ENCODE measurements at places on chromosomes 3 and 15.

- no peak for DNase-seq
Measured at GRCh38 chr15:45640616-45641015, 5.8 kb downstream of the SQOR start.

DNA sequence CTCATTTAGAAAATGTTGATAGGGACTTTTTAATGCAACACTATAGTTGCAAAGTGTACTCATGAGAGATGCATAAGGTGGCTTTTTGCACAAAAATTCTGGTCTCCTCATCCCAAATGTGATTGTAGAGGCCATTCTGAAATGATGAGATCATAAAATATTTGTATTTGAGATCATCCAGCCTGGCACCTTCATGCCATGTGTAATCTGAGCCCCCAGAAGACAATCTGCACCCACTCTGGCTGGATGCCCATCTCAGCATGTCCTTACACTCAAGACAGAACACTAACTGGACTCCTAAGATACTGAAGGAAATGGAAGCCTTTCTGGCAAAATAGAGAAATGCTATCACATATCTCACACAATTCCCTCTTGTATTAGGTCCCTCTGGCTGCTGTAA is 49.2 kb downstream of the SLC7A14 start:
- DNase-seq = no peak

GRCh38 chr15:74368121-74368520 is 675 bp upstream of the CYP11A1 start:
- DNase-seq = no peak

DNA sequence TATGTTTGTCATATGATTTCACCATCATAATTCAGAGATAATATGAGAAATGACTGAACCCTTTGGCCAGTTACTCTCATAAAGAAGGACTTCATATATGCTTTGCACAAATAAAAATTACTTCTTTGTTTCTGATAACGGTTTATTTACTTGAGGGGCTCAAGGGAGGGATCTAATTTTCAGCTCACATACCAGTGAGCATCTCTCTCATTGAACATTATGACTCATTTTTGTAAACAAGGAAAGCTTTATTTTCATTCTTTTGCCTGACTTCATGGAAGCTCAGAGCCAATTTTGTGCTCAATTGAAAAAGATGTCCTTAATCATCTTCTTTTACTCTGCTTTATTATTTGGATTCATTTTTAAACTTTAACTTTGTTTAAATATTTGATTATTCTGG is 5.8 kb downstream of the NLGN1 start:
- no peak for DNase-seq

DNA sequence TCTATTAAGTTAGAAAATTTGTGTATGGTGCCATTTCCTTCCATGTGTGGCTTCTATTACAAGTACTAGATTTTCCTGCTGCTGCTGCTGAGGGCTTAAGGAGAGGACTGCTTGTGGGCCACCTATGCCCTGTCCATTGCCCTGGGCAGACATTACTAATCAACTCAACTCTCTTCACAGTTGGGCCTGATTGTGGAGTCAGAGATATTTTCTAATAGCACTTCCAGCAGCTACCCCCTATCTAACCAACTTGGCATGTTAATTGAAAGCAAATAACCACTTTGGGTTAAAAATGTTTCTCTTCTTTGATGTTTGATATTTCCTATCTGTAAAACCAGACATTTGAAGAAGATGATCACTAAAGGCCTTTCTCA is 242.0 kb downstream of the EDEM1 start:
- no peak for DNase-seq

- peak; percentile 31 for DNase-seq
Measured at GRCh38 chr3:170033489-170033888, 4.3 kb upstream of the GPR160 start.

DNA sequence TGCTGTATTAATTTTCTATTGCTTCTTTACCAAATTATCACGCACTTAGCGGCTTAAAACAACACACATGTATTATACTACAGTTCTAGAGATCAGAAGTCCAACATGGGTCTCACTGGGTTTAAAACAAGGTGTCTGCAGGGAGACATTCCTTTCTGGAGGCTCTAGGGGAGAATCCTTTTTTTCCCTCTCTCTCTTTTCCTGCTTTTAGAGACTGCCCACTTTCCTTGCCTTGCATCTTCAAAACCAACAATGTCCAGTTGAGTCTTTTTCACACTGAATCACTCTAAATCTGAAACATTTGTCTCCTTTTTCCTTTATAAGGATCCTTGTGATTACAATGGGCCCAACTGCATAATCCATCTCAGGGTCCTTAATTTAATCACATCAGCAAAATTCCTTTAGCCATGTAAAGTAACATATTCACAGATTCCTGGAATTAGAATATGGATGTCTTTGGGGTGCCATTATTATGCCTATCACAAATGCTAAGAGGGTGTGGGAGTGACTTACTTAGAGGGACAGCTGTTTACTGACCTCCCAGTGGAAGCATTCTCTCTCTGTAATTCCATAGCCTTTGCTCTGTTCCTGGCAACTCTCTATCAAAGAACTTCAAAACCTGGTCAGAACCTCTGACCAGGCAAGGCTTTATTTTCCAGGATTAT is 21.8 kb downstream of the CD200 start:
- no peak for DNase-seq

DNA sequence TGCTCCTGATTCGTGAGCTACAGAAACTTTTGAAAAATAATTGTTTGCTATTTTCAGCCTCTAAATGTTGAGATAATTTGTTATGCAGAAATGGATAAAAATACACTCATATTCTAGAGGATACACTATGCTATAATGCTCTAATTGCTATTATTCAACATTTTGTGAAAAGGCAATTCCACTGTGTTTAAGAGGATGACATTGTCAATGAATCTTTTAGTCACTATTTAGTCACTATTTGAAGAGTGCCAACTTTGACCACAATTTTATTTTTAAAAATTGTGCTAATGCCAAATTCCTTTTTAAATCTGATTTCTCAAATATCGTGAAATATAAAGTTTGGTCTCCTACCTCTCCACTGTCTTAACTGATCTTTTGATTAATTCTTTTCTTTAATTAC is 604.9 kb upstream of the KCNMB2 start:
- DNase-seq = no peak

- DNase-seq = no peak
Measured at GRCh38 chr3:99131876-99132275, 230.4 kb upstream of the DCBLD2 start.

- no peak for DNase-seq
Measured at GRCh38 chr3:152054315-152054714, 180.9 kb downstream of the SUCNR1 start.

GRCh38 chr3:20935791-20936190 is 749.8 kb upstream of the SGO1 start:
- no peak for DNase-seq

GRCh38 chr3:150248888-150249681 is 159.0 kb upstream of the TSC22D2 start:
- DNase-seq = no peak

DNA sequence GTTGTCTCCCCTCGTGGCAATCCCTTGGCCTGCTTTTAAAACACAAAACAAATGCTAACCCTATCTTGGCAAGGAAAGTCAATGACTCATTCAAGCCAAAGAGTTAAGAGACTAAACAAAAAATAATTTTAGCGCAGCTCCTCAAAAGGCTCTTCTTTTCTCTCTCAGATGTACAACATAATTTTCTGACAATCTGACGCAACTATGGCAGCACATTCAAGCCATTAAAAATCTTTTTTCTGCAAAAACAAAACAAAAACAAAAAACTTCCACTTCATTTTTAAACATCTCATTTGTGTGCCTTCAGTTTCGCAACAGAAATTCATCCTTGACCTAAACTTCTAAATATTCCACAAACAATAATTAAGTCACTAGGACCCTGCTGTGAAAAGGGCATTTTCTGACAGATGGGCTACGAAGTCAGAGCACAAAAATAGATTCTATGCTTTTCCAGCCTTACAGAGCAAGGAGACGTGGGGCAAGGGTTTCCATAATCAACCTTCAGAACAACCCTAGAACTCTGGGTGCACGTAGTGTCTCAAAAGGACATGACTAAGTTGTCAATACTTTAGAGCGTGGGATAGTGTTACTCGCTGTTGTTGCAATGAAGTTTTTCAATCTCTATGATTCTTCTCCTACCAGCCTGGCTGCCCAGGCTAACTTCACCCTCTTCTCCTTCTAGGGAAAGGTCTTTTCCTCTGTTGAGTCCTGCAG is 84.3 kb downstream of the MB21D2 start:
- DNase-seq = no peak

DNA sequence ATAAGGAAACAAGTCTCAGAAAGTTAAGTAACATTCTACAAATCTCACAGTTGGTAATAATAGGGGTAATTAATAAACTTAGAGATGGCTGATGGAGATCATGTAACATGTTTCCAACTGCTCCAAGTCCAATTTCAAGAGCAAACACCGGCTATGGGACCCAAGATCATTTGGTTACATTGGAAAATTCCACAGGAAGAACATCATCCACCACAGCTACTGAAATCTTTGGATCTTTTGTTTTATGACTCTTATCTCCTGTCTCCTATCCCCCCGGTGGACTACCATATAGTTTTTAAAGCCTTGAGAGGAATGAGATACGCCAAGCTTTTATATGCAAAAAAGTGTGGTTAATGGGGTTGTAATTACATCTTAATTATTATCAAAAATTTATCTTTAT is 216.1 kb downstream of the WNT5A start:
- no peak for DNase-seq

DNA sequence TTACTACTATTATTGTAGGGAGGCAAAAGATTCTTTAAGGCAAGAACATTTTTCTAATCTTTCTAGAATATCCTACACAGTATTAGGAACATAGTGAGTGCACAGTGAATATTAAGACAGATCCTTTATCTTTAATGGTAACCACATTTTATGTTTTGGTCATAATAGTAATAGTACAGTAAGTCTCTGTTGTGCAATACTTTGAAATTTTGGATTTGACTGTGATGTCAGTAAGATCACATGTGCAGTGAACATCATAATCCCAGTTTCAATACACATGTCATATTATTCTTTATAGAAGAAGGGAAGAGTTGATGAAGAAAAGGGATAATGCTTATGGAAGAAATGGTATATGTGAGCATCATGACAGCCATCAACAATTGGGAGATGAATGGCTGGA is 10.7 kb downstream of the STT3B start:
- no peak for DNase-seq

DNA sequence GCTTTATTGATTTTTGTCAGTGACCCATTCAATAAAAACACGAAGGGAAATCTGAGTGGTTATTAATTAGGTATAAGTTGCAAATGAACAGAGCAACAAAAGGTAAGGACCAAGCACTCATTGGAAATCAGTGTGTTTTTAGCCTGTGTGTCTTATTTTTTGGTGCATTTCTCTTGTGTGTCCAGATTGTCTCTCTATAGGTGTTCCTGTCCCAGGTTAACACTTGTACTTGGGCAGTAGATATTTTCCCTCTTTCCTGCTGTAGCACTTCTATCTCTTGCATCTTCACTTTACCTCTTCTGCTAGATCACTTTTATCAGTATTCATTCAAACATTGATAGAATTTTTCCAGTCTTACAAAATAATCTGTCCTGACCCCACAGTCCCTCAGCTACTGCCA is 37.0 kb downstream of the MAPK6 start:
- DNase-seq = no peak

DNA sequence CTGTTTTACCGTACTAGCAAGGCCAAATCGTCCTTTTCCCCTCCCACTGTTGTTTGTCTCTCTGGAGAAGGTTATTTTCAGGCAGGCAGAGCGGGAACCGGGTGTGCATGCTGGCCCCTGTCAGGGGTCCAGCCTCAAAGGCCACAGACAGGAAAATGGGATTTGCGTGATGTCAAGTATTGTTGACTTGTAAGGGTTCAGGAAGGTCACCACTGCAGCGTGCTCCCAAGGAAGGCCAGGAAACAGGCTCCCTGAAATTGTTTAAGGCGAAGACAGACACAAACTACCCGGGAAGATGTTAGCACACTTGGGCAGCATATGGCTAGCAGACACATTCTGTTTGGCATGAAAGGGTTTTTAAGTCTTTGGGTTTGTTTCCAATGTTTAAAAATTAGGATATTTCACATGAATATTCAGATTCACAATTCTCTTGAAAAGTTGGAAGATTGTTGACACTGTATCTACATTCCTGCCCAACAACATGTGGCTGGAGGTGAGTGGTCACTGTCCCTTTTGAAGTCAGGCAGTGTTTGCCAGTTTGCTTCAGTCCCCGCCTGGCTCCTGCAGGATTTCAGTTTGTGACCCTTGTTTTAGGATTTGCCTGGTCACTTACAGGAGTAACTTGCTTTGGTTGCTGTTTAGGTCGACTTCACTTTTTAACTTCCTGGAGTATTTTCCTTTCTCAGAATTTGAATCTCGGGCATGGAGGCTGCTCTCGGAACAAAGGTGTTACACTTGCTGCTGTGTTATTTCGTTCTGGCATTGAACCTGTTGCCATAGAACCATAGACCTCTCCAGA is 90.4 kb downstream of the BDH1 start:
- DNase-seq = no peak

GRCh38 chr3:172085557-172085895 is 46.1 kb downstream of the FNDC3B start:
- no peak for DNase-seq

- DNase-seq = peak; percentile 25
Measured at GRCh38 chr15:77034695-77035489, 36.0 kb downstream of the TSPAN3 start.

- DNase-seq = no peak
Measured at GRCh38 chr3:169505577-169506230, 157.8 kb downstream of the MECOM start.

DNA sequence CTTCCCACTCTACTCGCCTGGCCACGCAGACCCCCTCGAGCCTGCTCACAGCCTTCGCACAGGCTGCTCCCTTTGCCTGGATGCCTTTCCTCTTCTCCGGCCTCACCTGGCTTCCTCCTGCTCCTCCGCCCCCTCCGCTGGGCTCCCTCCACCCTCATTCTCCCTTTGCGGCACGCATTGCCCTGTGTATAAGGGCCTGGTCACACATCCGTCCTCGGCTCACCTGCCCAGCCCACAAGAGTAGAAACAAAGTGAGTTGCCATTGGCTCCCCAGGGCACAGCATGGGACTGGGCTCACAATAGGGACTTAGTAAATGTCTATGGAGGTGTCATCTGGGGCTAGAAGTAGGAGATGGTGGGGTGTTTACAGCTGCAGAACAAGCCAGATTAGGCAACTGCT is 4.2 kb downstream of the PLXND1 start:
- DNase-seq = no peak

DNA sequence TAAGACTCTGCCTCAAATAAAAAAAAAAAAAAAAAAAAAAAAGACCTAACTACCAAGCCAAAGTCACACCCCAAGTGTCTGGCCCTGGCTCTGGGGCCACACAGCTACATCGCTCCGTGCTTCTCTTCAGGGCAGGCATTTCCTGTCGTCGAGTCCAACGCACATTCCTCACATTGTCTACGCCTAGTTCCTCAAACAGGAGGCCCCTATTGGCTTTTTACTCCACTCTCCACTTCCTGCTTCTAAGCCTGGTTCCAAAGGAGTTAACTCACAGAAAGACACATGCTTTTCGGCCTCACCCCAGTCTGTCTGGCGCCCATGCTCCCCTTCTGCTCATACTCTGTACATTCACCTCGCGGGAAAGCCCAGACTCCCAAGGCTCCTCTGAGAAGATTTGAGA is 28.8 kb downstream of the KNG1 start:
- no peak for DNase-seq

GRCh38 chr15:77099741-77100463 is 29.0 kb upstream of the TSPAN3 start:
- no peak for DNase-seq

Measured in CD4-positive, alpha-beta T cell treated with Interleukin-15 for 4 hours (primary cell).